Activated B cell treated with CpG ODN at 0.5 μM for 24 hours (primary cell): ENCODE measurements at places on chromosomes 13 and 19.

GRCh38 chr19:3801412-3802096 is 15.4 kb upstream of the MATK start:
- peak; percentile 40 for DNase-seq

DNA sequence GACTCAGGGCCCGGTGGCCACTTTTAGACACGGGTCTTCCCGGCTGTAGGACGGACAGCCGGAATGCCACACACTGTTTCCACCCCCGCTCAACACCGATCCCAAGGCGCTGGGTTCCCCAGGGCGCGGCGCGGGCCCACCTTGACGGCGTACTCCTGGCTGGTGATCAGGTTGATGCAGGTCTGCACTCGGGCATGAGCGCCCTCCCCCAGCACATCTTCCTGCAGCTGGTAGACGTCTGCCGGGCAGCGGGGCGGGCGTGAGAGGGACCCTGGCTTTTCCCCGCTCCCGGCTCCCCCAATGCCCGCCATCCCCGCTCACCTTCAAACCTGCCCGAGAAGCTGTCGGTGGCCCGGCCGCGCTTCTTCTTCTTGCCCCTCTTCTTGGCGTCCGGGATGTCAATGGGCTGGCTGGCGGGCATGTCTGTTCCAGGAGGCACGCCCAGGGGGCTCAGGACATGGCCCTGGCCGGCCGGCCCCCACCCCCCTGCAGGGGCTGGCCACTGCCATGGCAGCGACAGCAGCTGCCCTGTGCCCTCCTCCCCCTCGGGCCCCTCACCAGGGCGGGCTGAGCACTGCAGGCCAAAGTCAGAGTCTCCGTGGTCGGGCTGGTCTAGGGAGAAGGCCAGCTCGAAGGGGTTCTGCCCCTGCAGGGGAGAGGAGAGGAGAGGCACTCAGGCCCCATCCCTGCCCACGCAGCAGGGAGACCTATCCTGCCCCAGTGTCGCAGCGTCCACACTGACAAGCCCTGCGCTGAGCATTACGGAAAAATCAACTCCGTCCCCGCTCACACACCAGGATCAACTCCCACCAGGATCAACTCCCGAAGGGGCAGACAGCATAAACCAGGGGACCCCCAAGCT is 4.8 kb downstream of the MKNK2 start:
- no peak for DNase-seq

DNA sequence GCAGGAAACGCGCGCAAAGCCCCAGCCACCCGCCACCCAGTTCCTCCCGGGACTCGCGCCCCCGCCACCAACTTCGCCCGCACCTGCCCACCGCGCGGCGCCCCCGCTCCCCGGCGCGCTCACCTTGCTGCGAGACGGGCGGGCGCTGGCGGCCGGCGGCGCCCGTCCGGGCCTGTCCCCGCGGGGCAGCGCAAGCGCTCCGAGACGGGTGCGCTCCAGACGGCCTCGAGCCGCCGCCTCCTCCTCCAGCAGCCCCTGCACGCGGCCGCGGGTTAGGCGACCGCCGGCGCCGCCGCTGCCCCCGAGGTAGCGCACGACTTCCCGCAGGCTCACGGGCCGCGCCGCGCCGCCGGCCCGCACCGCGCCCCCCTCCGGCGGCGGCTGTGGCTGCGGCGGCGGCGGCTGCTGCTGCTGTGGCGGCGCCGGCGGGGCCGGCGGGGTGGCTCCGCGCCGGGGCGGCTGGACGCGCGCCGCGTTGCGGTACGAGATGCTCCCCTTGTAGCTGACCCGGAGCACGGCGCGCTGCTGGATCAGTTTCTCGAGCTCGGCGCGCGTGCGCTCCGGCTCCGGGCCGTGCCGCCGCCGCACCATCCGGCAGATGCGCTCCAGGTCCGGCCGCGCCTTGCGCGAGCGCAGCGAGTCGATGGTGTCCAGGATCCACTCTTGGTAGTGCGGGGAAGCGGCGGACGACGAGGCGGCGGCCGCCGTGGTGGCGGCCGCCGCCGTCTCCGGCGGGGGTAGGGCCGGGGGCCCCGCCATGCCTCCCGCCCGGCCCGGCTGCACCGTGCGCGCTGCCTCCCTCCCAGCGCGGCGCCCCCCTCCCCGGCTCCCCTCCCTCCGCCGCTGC is 666 bp downstream of the SAMD1 start:
- peak; percentile 52 for DNase-seq

- no peak for DNase-seq
Observed at GRCh38 chr13:67101730-67102467, 128.2 kb downstream of the PCDH9 start.

GRCh38 chr19:17755977-17756670 is 4.8 kb downstream of the FCHO1 start:
- DNase-seq: peak; percentile 61

DNA sequence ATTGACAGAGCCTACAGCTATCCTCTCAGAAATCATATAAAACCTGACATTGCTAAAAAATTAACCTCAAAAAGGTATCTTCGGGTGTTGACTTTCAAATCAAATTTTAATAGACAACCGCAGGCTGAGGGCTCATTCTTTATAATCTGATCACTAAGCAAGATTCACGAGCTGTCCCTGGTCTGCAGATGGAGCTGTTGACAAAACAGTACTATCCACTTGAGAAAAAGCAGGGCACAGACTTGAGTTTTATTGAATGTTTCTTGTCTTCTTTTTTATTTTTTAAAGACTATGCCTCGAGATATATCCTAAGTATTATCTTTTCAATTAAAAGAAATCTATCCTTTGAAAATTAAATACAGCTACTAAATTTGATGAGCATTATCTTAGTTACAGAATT is 540.5 kb downstream of the PCDH9 start:
- no peak for DNase-seq

DNA sequence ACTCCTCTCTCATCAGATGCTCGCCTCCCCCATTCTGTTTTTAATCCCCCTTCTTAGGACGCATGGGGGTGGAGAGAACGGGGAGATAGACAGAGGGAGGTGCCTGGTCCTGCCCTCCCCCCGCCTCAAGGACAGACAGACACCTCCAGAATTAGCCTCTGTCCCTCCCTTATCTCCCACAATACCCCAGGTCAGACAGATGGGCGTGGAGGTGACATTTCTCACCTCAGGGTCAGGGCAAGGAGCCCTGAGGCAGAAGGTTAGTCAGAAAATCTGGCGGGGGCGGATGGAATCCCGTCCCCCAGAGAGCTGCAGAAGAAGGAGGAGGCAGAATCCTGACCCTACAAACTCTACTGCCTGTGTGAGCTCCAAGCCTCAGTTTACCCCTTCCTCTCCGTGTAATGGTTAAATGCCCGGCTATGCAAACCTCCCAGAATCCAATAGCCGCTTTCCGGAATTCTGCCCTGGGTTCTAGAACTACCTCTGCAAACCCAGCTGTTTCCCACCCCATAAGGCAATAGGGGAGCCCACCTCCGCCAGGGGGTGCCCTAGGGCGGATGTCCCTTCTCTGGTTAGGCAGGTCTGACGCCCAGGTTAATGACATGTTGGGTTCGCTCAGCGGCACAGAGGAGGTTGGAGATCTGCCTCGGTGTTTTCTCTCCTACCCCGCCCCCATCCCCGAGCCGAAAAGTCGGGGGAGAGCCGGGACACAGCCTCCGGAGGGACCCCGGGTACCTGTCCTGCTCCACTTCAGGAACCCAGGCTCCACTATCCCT is 900 bp downstream of the PPP1R13L start:
- DNase-seq: peak; percentile 51

GRCh38 chr13:35630551-35631275 is 154.2 kb upstream of the MAB21L1 start:
- no peak for DNase-seq

DNA sequence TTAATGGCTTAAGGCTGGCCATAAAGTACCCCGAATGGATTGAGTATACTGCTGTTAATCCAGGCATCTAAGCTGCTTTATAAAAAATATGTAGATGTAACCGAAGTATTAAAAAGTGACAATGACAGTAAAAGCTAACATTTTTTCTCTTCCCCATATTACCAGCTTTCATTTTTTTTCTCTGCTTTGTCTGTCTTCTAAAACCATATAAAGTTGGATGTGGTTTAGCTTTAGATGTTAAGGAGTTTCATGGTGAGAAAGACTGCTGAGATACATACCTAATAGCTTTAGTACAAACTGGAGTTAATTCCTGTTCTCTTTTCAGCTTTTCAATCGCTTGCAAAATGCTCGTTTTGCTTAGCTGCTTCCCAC is 838 bp downstream of the AKAP11 start:
- no peak for DNase-seq

GRCh38 chr19:18710186-18710585 is 26.7 kb downstream of the CRTC1 start:
- no peak for DNase-seq

GRCh38 chr13:108322206-108322824 is 52.8 kb downstream of the TNFSF13B start:
- no peak for DNase-seq
